Activated T-cell treated with anti-CD3 and anti-CD28 coated beads, Interleukin-2, amount 50 U/mL, for 4 hours (primary cell): ENCODE measurements at places on chromosomes 6 and 20.

DNA sequence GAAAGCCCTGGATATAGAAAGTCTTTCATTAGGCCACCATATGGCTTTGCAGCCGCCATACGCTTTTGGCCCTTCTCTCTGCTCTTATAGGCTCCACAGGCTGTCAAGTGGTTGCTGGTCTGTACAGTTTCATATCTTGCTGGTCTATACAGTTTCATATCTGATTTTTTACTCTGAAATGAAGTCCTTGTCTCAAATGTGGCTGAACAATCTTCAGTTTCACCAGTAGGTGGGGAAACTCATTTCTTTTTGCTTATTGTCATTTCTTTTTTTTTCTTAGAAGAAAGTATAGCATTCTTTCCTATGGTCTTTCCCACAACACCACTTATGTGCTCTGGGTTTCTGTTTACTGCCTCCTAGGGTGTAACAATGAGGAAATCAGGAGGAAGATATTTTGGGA lies 771.4 kb upstream of the MMS22L start:
- no peak for DNase-seq

- no peak for DNase-seq
Measured at GRCh38 chr6:62371453-62372210, 85.6 kb upstream of the KHDRBS2 start.

DNA sequence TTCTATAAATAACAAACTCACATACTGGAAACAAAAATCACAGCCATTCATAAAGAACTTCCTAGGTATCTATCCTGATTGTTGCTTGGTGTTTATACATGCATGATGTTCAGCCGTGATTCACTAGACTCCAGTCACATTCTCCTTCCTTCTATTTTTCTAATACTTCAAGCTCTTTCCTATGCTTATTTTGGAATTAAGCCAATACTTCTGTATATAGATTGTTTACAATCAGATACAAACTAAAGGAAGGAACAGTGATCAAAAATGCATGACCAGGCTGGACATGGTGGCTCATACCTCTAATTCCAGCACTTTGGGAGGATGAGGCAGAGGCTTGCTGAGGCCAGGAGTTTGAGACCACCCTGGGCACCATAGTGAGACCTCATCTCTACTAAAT lies 377.5 kb upstream of the IRAK1BP1 start:
- no peak for DNase-seq

GRCh38 chr6:41640426-41640825 lies 2.2 kb downstream of the MDFI start:
- DNase-seq: no peak

DNA sequence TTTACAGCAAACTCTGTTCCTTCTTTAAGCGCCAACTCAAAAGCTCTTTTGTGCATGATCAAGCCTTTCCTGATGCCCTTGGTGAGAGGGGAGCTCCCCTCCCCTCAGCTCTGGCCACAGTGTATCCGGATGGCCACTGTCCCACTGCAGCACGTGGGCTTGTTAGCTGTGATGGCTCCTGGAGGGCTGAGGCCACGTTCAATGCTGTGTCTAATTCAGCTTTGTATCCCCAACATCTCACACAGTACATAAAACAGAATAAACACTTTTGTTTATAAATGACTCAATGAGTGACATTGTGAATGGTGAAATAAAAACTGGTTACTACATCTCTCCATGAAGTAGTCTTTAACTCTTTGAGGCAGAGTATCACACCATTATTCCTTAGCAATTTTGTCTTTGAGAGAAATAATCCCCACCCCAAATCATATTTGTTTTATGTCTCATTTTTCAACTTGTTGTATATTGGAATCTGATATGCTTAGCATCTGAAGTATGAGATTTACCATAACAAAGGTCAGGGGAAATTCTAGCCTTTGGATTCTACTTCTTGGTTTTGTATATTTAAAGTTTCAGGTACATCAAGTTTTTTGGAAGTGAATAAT lies 44.5 kb downstream of the EDN1 start:
- no peak for DNase-seq

DNA sequence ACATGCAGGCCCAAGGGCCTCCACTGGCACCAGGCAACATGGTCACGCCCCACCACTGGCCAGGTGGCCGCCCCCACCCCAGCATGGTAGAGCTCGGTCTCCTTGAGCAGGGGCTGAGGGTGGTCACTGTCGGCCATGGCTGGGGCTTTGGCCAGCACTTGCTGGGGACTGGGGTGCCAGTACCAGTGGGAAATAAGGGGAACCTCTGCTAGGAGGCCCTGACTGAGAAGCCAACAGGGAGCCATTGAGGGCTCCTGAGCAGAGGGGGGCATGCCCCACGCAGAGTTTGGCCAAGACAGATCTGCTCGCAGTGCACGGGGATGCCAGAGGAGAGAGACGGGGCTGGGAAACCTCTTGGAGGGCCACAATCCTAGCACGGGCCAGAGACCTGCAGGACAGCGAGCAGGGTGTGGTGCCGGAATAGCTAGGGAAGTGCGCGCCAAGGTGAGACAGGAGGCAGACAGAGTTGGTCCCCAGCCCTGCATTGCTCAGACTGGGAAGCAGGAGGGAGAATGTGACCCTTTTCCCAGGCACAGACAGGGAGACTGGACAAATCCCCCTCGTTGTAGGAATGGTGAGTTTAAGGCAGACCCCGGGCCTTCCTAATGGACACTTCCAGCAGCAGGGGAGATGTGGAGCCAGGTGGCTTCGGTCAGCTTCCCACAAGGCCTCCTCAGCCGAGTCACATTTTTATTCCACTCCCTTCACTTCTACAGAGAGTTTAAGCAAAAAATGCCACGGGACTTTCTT lies 179.0 kb upstream of the CST7 start:
- no peak for DNase-seq

- DNase-seq: no peak
Measured at GRCh38 chr6:162200041-162200440, 527.5 kb downstream of the PRKN start.

- DNase-seq: no peak
Measured at GRCh38 chr20:47854687-47855212, 69.5 kb upstream of the SULF2 start.

GRCh38 chr20:25534845-25535244 lies 50.5 kb downstream of the NINL start:
- DNase-seq: no peak

DNA sequence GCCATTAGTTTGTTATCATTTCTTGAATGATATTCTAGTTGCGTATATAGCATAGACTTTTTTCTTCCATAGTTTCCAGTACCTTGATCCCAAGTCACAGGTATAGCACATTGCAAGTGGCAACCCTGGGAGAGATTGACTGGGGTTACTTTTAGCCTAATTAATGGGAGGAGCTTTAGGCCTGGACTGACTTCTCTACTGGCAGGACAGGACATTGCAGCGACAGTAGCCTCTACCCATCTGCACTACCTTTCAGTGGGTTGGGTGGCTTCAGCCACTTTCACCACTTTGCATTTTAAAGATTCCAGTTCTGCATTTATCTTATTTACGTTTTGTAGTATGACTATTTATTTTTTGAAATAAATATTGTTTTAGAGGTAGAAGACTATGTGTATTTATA lies 320.3 kb downstream of the RIMS1 start:
- no peak for DNase-seq

DNA sequence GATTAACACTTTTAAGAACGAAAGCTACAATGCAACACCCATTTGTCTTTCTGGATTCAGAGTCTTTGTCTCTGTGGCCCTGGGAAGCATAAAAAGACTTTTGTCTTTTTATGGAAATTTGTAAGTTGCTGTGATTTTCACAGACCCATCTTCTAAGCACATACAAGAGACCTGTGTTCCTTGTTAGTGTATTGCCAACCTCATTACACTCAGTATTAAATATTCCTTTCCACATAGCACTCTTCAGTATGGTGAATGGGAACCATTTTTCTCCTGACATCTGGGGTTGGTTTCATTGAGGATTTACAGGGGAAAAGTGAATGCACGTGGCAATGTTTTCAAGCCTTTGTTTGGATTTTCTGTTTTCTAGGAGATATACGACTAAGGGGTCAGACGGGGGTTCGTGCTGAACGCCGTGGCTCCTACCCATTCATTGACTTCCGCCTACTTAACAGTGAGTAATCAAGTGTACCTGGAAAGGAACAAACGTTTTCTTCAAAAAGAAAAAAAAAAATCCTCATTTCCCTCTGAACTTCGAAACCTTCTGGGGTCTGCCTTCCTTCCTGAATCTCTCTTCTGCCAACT lies 141.7 kb downstream of the MTFR2 start:
- no peak for DNase-seq

- no peak for DNase-seq
Measured at GRCh38 chr6:157213907-157214565, 109.3 kb downstream of the TMEM242 start.

DNA sequence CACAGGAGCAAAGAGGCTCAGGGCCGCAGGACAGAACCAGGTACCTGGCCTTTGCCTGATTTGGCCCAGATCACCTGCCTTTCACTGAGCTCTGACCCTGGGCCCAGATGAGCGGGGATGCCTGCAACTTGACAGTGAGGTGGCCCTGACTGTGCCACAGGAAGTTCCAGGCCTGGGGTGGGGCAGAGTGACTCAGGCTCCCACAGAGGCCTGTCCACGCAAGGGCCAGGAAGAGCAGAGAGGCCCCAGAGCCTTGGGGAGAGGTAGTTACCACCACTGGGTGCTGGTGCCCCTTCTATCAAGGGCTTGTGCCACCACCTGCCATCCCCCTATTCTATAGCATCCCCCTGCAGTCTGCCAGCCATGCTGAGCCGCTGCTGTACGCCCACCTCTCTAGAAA lies 4.1 kb upstream of the NOL4L start:
- DNase-seq: no peak

- DNase-seq: no peak
Measured at GRCh38 chr6:162538643-162539064, 188.9 kb downstream of the PRKN start.

DNA sequence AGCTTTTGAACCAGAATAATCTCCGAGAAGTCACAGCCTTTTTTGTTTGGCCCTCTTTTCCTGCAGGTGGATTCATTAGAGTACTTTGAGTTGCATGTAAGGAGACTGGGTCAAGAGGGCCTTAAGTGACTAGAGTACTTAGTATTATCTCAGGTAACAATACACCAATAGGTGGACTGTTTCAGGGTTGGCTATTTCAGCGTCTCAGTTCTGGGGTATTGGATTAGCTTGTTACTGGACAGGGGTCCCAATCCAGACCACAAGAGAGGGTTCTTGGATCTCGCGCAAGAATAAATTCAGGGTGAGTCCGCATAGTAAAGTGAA lies 47.3 kb upstream of the SLC9A8 start:
- no peak for DNase-seq

GRCh38 chr6:43966853-43967718 lies 160.2 kb downstream of the MRPL14 start:
- no peak for DNase-seq

DNA sequence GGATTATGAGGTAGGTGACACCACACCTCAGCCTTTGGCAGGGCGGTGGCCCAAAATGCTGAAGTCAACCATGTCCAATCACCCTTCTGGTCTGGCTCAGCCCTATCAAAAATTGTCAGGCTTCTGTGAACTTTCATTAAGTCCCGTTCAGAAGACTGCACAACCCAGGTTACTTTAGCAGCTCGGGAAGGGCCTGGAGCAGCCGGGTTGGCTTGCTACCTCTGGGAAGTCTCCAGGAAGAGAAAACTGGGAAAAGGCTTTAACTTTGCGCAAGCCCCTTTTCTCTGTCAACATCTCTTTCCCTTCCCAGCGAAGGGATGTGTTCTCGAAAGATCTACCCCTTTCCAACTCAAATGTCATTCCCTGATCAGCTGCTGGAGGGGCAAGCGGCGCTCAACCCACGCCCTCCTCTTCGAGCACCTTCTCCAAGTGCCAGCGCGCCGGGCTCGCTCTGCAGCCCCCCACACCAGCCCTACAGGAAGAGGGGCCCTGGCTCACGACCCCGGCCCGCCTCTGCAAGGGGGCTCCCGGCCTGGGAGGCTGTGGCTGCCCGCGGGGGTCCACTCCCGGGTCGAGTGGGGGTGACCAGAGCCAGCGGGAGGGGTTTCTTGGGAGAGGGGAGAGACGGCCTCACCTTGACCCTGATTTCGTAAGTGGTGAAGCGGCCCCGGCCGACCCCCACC lies 573 bp downstream of the SNX3 start:
- DNase-seq: no peak

- DNase-seq: no peak
Measured at GRCh38 chr6:251920-252319, 40.4 kb upstream of the DUSP22 start.

GRCh38 chr20:22379472-22379871 lies 204.9 kb downstream of the FOXA2 start:
- no peak for DNase-seq

GRCh38 chr6:156517088-156517487 lies 260.1 kb upstream of the ARID1B start:
- no peak for DNase-seq

DNA sequence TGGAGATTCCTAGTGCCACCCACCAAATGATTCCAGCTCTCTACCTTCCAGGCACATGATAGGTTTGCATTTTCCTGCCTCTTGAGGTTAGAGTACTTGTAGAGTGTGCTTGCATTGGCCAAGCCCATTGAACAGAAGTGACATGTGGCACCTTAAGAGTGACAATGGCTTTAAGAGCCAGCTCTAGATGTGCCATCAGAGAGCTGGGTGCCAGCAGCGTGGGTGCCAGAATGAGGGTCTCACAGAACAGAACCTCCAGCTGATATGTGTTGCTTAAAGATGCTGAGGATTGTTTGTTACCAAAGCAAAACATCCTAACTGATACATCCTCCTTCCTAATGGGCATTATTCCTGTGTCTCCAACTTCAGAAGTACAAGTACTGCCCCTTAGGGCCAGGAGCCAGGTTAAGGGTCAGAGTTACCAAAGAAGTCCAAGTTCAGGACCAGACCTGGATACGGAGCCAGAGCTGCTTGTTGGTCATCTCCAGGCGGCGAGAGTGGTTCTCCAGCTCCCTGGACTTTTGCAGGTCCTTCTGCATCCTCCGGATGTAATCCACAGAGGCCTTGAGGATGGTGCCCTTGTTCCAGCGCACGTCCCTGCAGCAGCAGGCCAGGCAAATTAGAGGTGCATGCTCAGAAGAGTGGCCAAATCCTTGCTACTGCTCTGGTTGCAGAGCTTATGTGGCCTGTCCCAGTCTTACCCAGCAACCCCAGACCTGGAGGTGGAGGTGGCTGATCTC lies 47.5 kb downstream of the MDFI start:
- DNase-seq: no peak

DNA sequence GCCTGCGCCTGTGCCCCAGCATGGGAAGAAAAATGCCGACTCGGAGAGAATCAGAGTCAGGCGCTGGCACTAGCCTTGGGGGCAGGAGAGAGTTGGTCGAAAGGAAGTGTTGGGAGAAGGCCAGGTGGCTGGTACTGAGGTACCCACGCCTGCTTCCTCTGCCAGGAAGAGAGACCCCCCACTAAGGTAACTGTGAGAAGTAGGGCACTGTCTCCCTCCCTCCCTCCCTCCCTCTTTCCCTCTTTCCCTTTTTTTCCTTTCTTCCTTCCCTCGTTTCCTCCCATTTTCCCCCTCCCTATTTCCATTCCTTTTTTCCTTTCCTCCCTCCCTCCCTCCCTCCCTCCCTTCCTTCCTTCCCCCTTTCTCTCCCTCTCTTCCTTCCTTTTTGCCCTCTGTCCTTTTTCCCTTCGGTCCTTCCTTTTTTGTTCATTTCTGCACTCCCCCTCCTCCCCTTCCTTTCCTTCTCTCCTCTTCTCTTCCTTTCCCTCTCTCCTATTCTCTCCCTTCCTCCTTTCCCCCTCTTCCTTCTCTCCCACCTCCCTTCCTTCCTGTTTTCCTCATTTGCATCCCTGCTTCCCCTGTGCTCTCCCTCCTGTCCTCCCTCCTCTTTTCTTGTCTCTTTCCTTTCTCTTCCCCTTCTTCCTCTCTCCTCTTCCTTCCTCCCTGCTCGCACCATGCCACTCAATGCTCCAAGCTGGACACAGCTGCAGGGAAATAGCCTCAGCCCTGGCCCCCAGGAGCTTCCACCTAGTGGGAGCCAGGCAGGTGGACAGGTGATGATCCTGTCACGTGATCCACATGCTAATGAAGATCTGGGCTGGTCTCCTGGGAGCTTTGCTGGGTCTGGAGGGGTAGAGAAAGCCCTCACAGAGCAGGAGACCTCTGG lies 148.0 kb downstream of the DHX35 start:
- DNase-seq: no peak
